ENCODE measurements at places on chromosomes 5 and 9.

DNA sequence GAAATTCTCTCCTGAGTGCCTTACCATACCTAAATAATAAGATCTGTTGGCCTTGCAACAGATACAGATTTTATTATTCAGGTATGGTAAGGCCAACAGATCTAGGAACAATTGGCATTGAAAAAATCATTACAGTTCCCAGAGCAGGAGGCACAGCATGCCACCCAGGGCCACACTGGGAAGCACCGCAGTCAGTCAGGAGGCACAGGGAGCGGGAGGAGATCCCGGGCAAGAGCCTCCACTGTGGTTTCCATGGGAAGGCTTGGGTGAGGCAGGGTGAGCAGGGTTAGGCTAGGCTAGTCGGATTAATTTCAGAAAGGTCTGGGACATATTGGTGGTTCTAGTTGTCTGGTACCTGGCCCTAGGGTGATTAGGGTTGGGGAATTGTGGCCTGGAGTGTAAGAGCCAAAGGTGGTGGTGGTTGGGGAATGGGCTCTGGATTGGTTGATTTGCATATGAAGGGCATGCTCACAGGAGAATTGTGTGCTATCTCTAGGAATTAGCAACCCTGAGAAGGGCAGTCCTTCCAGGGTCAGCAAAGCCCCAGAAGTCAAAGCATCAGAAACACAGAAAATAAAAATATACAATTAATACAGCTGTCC is 111.4 kb downstream of the PDE8B start:
- no peak for DNase-seq

GRCh38 chr9:119934497-119934896 is 565.3 kb upstream of the BRINP1 start:
- no peak for DNase-seq

DNA sequence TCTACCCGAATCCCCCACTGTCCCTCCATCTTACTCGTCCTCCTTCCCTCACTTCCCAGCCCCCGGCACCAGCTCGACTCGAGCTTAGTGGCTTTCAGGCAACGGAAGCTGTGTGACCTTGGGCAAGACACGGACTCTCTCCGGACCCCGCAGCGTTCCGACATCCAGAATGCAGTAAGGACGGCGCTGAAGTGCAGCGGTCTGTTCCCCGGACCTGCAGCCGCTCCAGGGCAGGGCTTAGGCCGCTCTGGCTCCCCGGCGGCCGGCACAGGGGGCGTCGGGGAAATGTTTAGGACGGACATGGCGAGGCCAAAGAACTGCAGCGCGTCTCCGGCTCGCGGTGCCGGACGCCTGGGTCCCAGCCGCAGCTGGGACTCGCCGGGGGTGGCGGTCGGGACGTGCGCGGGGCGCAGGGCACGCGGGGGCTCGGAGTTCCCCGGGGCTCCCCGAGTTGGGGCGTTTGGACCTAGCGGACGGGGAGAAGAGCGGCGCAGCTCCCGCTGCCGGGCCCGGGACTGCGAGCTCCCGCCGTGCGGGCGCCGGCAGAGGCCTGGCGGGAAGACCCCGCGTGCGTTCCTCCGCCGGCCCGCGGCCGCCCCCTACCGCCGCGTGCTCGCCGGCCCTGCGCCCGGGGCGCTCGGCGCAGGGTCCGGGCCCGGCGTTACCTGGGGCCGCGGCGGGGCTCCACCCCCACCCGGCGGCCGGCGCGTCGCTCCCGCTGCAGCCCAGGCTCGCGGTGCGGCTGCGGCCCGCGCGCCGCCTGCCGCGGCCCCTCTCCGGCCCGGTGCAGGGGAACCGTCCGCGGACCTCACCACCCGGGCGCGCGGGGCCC is 5.6 kb upstream of the RNF44 start:
- peak; percentile 55 for DNase-seq

- DNase-seq = peak; percentile 42
Observed at GRCh38 chr9:79583952-79584654, 12.3 kb downstream of the TLE4 start.

- no peak for DNase-seq
Observed at GRCh38 chr5:122257000-122257399, 55.0 kb upstream of the SNCAIP start.

DNA sequence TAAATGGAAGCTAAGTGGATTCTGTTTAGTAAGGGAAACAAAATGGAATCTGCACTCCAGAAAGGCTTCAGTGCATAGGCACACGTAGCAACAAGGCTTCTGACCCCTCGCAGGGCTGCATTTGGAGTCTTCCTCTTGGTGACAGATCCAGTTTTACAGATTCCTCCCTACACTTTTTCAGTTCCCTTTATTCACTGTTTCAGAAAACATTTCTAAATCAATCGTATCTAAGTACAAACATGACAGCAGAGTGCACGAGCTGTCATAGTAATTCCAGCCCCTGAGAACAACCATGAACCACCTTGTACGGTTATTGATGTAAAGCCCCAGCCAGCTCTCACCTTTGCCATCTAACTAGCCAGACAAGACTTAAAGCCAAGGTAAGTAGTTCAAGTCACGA is 491.6 kb downstream of the SEMA5A start:
- no peak for DNase-seq

- DNase-seq = no peak
Observed at GRCh38 chr9:95030344-95030743, 287.2 kb downstream of the FANCC start.

All from activated naive CD4-positive, alpha-beta T cell treated with anti-CD3 and anti-CD28 coated beads, Interleukin-2, amount 10 ng/mL, durations not matched to agents 7 days and 5 days (primary cell).